Memory B cell (primary cell): ENCODE measurements at places on chromosomes 1 and 21.

DNA sequence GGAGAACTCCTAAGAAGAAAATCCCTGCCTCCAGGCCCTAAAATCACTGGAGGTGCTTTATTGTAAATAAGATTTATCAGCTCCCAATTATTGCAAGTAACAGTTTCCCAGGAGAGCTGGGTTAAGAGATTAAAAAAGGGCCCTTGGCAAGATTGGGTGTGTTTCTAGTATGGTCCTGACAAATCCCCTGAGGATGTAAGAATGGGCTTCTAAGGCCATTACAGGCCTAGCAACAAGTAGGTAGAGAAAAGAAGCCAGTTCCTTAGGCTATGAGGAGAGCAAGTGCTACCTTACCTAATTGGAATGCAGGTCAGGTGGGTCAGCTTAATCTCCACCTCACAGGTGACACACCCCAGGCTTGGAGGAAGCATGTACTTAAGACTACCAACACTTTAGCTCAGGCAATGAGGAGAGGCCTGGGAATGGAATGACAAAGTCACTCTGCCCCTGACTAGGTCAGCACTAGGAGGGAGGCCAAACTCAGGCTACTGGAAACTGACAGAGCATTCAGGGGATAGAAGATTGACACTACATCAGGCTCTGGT is 6.8 kb upstream of the OTUD7B start:
- DNase-seq: no peak

GRCh38 chr1:175725684-175726083 is 17.7 kb downstream of the TNR start:
- no peak for DNase-seq

- DNase-seq: no peak
Observed at GRCh38 chr21:23822760-23823159, 1784.5 kb downstream of the MRPL39 start.

DNA sequence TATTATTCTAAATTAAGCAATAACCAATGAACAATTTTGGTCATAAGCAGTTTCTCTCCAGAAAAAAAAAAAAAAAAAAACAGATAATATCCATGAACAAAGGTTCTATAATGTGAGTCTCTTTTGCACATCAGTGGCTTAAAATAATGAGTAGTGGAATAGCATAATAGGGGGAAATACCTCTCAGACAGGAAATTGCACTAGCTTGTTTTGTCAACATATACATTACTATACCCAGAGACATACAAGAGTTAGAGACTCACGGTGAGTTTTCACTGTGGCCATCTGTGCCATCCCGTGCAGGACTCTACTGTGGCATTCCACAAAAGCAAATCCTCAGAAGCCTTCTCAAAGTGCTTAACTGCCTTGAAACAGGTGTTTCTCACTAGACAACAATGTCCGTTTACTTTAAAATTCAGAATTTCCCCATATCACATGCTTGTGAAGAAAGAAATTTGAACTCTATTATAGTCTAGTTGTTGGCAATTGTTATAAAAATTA is 697.9 kb downstream of the USP25 start:
- no peak for DNase-seq

GRCh38 chr1:9419369-9420041 is 119.8 kb upstream of the SLC25A33 start:
- DNase-seq: no peak

GRCh38 chr1:236147068-236147467 is 4.7 kb downstream of the GPR137B start:
- no peak for DNase-seq
